ENCODE measurements at places on chromosomes 3 and 15. TPM values are rescaled to one million over a fixed set of nuclear protein-coding genes. Genes with fewer than 3 reads are reported as not detected.

The RAB8B gene
- total RNA-seq, result 29.8 TPM

DNA sequence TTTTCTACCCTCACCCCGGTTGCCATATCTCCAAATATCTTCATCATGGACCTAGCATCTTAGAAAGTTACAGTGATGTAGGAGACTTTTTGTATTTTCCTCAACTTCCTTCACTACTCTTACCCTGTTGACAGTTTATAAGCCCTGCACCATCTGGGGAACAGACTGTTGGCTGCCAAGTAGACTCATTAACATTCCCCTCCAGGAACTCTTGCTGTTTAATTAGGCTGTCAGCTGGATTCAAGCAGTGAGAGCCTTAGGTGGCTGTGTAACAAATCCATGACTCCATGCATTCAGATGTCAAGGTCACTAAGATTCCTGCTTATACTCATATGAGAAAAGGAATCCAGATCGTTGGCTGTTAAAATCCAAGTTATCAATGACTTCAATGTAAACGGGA, 198.3 kb downstream of the NAALADL2 start:
- no peaks in the 10 kb centered on the region for H3K27me3 ChIP-seq
- no peak overlapping the region for H3K27ac ChIP-seq
- DNase-seq, result no peak
- H3K36me3 ChIP-seq, result peaks cover 3% of the 10 kb centered on the region
- H3K4me3 ChIP-seq, result no peak overlapping the region
- no peaks in the 10 kb centered on the region for H3K4me1 ChIP-seq

The COL6A5 gene
- total RNA-seq, result not detected

DNA sequence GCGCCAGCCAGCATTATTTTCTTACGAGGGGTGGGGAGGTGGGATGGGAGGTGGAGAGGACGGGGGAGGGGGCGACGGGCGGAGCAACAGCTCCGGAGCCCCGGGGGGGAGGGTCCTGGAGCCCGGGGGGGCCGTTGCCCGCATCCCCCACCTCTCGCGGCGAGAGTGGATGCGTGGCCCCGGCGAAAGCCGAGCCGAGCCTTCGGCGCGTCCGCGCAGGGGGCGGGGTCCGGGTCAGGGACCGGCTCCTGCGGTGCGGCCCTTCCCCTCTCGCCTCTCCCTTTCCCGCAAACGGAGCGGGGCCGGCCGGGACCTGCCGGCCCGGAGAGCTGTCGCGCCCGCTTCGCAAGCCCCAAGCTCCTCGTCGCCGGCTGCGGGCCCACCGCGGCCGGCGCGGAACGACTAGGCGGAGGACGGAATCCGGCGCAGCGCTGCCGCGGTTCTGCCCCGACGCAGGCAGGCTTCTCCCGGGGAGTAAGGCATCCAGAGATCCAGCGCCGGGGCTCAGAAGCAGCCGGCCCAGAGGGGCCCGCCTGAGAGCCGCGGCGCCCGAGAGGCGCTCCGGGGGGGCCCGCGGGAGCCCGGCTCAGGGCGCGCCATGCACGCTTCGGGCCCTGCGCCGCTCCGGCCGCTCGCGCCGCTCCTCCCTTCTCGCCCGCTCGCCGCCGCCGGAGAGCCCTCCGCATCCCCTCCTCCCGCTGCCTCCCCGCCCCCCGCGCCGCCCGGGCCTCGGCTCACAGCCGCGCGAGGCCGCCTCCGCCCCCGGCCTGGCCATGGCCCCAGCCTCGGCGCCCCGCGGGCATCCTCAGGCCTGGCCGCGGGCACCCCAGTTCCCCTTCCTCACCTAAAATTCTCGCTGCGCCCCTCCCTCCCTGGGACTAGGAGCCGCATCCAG, 459 bp upstream of the ADCY5 start:
- no peak for DNase-seq
- H3K4me1 ChIP-seq, result peaks cover 13% of the 10 kb centered on the region
- H3K27ac ChIP-seq, result no peak overlapping the region
- no peaks in the 10 kb centered on the region for H3K36me3 ChIP-seq

The DAZL gene
- not detected for total RNA-seq

DNA sequence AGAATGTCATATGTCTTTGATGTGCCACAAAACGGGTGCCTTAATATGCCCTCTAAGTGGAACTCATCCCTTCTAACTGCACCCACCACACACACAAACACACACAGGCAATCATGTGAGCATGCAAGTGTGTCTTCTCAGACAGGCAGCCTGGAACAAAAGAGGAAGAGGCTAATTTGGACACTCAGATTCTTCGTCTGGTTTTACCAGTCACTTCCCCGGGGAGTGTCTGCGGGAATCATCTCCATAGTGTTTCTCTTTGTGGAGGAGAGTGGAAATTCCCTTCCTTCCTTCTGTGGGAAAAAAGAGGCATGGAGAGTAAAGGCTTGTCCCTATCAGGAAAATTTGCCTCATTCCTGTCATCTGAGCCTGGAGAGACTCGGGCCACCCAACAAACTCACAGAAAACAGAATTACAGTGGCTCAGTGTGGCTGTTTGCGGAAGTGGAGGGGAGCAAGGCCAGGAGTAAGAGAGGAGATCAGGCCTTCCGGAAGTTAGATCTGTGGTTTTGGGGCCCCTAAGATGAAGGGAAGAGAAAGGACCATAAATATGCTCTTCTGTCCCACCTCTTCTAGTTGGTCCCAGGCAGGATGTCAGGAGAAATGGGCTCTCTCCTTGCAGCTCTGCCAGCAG, 212.6 kb upstream of the SEMA6D start:
- no peak for DNase-seq
- H3K4me3 ChIP-seq, result no peak overlapping the region
- peaks cover 3% of the 10 kb centered on the region for H3K27me3 ChIP-seq
- H3K4me1 ChIP-seq, result peaks cover 24% of the 10 kb centered on the region
- peak overlapping the region; percentile 23 for H3K27ac ChIP-seq
- H3K36me3 ChIP-seq, result no peaks in the 10 kb centered on the region

GRCh38 chr15:39465843-39466749, 114.8 kb upstream of the THBS1 start:
- H3K27ac ChIP-seq, result no peak overlapping the region
- H3K4me1 ChIP-seq, result peaks cover 16% of the 10 kb centered on the region
- no peak overlapping the region for H3K4me3 ChIP-seq
- no peaks in the 10 kb centered on the region for H3K27me3 ChIP-seq
- DNase-seq, result no peak
- no peaks in the 10 kb centered on the region for H3K36me3 ChIP-seq

The RCN2 gene
- 82.2 TPM for total RNA-seq

DNA sequence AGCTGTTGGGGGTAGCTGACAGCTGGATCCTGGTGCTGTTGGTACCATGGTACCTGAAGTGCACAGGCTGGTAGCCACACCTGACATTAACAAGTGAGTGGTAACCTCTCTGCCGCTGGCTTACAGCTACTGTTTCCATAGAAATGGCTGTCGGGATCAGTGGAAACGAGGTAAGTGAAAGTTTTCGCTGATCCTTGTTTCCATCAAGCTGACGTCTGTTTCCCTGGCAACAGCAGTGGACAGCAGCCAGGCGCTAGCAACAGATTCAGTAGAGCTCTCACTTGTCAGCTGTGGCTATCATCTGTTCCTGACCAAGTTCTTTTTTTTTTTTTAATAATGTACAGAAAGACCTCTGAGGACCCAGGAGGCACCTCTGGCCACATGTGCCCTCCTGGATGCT, 166.2 kb downstream of the CHDH start:
- no peaks in the 10 kb centered on the region for H3K36me3 ChIP-seq
- DNase-seq, result no peak
- H3K4me1 ChIP-seq, result no peaks in the 10 kb centered on the region

Data from osteocyte (in vitro differentiated cells).